ENCODE measurements at places on chromosomes 1 and 21. TPM values are rescaled to one million over a fixed set of nuclear protein-coding genes. Genes with fewer than 3 reads are reported as not detected.
A peak's percentile ranks its signal among the peaks of the same experiment; 100 is the strongest.

Gene SLAMF7
- polyA plus RNA-seq: 359 TPM

Gene SERTAD4
- not detected for polyA plus RNA-seq

Gene FAM163A
- polyA plus RNA-seq: not detected

Gene BRDT
- polyA plus RNA-seq: not detected

Gene BCL2L15
- polyA plus RNA-seq: not detected

Gene PALMD
- polyA plus RNA-seq: not detected

Gene FNDC10
- polyA plus RNA-seq: 0.64 TPM

- H3K27me3 ChIP-seq: peaks cover 12% of the 10 kb centered on the region
- no peak for DNase-seq
- peaks cover 3% of the 10 kb centered on the region for H3K36me3 ChIP-seq
- H3K4me1 ChIP-seq: peaks cover 39% of the 10 kb centered on the region
- H3K4me3 ChIP-seq: peak within 1 kb of the TSS; percentile 93
These were observed at the start of gene ARID4B for GRCh38 chr1:235327559-235328270. TSS of gene ARID4B (minus strand) at chr1:235328179. CDS start at chr1:235326919, 1,260 bp downstream.

- peaks cover 8% of the 10 kb centered on the region for H3K27me3 ChIP-seq
- H3K27ac ChIP-seq: no peak overlapping the region
- H3K4me1 ChIP-seq: peaks cover 1% of the 10 kb centered on the region
- no peak overlapping the region for H3K4me3 ChIP-seq
- no peak for DNase-seq
These were observed 65.6 kb downstream of the PRKCZ start for GRCh38 chr1:2115702-2116341.

DNA sequence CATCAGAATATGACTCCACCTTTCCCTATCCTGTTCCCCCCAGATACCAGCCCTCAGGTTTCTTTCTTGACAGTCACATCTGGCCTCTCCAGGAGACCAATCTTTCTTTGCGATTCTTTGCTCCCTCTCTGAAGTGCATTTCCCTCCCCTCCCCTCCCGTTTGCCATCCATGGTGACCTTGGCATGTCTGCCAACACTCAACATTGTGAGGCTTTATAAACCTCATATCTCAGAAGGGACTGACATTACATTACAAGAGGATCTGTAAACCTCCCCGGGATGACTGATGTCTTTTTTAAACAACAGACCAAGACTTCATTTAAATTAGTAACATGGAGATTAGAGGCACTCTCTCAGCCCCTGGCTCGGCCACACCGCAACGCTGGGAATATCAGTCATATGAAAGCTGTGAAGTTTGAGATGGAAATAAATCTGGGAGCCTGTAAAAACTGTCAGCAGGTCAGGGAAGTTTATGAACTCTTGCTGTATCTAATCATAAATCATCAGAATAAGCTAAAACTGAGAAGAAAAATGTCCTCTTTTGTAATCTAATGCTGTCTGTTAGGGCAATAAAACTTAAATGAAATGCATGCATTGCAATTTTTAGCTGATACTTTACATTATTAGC, 401.7 kb upstream of the PROX1 start:
- H3K4me1 ChIP-seq: no peaks in the 10 kb centered on the region
- no peak overlapping the region for H3K4me3 ChIP-seq
- H3K27ac ChIP-seq: no peak overlapping the region
- H3K36me3 ChIP-seq: no peaks in the 10 kb centered on the region
- no peaks in the 10 kb centered on the region for H3K27me3 ChIP-seq

All from immature natural killer cell (primary cell).